ENCODE measurements at places on chromosomes 2 and 18.

- DNase-seq: no peak
Observed at GRCh38 chr2:168426861-168427260, 29.2 kb upstream of the CERS6 start.

GRCh38 chr18:12035481-12035880 lies 54.2 kb downstream of the IMPA2 start:
- no peak for DNase-seq

GRCh38 chr2:241908686-241909420 lies 39.3 kb downstream of the RTP5 start:
- no peak for DNase-seq

GRCh38 chr2:187686416-187687024 lies 132.3 kb upstream of the TFPI start:
- DNase-seq: no peak

DNA sequence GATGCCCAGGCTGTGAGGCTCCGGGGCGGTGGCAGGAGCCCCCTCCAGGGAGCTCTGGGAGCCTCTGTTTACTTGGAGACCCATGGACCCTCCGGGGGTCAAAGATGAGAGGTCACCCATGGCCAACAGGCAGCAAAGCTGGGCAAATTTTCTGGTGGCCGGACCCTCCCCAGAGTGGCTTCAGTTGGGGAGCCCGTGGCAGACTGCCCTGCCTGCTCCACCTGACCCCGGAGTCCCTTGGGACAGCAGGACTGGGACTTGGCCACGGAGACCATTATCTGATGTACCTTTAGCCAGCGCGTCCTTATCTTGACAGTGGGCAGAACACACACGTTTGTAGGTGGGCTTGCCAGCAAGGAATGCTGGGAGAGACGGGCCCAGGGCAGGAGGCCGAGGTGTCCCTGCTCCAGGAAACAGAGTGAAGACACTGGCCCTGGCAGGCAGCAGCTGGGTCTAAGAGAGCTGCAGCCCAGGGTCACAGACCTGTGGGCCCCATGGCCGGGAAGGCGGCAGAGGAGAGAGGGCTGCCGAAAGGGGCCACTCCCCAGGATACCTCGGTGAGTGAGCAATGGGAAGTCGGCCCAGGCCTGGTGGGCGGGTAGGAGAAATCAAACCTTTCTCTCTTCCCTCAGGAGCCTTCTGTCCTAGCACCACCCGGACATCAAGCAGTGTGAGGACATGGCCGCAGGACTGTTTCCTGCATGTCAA lies at the start of the genes ABCG5 and ABCG8:
Gene ABCG5, minus strand, starts transcription at position 280 of the 708 bp plus-strand sequence. Its CDS starts 160 bp downstream, at position 120.
Gene ABCG8, plus strand, starts transcription at position 412 of the 708 bp plus-strand sequence. Its CDS starts 83 bp downstream, at position 495.
- DNase-seq: no peak

DNA sequence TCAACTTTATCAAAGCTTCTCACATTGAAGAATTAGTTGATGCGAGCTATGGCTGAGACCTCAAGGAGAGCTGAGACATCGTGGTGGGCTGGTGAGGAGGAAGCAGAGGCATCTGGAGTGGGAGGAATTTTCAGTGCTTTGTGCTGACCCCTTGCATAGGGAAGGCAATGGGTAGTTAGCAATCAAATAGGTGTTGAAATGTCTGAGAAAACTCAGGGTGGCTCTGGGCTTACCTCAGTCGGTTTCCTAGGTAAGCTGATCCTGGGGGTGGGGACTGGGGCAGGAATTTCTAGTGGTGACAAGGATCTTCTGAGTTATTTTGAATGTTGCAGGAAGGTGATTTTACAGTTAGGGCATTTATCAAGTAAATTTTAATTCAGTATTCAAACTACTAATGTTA lies 20.7 kb upstream of the DPP10 start:
- DNase-seq: no peak

- DNase-seq: no peak
Observed at GRCh38 chr2:144448389-144449027, 71.4 kb downstream of the ZEB2 start.

DNA sequence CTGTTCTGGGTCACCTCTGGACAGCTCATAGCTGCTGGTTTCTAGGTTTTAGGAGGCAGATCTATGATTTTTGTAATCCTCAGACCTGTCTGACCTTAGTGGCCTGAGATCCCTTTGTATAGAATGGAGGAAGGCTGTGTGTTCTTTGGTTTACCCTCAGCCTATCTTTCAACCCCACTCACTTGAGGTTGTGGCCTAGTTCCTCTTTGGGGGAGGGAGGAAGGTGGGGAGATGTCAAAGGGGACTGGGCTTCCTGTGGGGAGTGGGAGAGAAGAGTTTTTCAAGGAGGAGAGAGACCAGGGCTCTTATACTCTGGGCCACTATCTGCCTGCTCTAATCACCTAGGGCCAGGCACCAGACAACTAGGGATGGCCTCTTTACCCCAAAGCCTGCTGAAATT lies 28.5 kb downstream of the SEMA4F start:
- DNase-seq: no peak

DNA sequence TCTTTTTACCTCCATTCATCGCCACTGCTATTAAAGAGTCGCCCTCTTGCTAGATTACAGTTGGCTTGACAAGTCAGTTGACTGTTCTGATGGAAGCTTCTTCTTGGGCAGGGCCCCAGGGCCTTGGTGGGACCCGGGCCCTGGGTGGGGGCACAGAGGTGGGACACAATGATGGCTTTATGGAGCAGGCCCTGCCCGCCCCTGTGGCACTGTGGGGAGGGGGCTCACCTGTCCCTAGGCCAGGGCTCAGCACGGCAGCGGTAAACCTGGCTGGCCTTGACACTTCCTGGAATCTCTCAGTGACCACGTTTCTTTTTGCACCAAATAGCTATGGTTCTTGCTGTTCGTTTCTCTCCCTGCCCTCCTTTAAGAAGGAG lies 4.9 kb upstream of the HS6ST1 start:
- DNase-seq: no peak

DNA sequence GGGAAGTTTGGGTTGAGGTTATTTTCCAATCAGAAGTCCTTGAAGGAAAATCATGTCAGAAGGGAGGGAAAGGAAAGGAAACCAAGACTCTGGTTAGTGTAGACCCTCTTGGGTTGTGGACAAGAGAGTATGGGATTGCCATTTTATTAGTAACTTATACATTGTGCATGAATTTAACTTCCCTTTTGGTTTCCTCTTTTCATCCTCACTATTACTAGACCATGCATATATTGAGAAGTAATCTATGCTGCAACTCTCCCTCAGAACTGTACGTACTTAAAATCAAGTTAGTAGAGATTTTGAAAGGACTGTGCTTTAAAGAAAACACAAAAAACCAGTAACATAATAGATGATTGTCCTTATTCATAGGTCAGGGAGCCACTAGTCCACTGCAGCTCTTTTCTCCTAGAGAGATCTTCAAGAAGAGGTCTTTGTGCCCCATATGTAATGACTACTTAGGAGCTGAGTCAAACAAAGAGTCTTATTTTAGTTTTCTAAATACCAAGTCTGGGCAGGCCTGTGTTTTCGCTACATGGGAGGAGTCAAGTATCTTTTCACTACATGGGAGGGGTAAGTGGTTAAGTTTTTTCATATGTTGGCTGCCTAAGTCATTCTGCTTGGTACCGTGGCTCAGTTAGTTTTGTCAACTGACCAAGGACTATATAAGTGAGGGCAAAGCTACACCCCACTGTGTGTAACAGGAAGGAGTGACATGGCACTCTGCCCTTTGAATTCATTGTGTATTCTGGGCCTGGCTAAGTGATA lies 25.2 kb upstream of the FAM117B start:
- DNase-seq: no peak

GRCh38 chr2:66824926-66825325 lies 390.0 kb downstream of the MEIS1 start:
- DNase-seq: no peak

GRCh38 chr2:183027443-183027842 lies 10.8 kb downstream of the NCKAP1 start:
- no peak for DNase-seq

DNA sequence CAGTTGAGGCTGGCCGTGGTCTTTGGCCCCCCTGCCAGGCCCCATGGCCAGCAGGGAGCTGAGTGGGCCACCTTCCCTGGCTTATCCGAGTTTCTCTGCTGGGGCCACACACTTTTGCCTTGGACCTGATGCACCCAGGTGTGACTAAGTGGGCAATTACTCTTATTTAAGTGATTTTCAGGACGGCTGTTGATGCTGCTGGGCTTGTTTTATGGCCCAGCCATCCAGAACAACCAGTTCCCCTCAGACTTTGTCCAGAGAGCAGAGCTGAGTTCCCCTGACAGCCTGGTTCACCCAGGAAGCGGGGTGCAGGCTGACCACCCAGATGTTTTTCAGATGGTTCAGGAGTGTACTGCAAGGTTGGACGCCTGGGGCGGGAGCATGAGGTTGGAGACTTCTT lies 68.8 kb downstream of the GLI2 start:
- DNase-seq: no peak

DNA sequence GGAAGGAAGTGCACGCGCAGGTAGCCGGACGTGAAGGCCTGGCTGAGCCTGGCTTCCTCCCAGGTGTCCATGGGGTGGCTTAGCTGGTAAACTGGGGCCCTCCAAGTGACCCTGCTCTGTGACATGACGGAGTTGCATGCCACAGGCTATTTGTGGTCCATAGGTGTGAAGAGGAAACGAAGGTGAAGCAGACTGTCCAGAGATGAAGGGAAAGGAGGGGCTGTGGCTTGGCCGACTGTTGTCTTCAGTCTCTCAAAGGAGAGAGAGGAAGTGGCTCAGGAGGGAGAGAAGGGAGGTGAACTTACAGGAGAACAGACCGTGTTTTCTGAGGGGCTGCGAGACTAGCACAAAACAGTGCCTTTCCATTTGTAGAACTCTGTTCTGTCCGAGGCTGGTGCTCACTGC lies 19.3 kb downstream of the INPP5D start:
- DNase-seq: no peak

DNA sequence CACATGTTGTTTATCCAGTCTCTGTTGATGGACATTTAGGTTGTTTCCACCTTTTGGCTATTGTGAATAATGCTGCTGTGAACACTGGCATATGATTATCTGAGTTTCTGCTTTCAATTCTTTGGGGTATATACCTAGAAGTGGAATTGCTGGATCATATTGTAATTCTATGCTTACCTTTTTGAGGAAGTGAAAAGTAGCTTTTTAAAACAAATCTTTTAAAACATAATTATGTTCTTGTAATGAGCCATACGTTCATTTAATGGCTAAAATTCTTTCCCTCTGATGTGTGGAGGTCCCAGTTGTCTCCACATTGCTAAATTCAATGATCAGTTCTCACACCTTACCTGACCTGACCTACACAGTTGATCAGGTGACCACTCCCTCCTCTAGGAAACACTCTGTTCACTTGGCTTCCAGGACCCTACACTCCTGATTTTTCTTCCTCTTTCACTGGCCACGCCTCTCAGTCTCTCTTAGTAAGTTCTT lies 27.8 kb upstream of the SERTAD2 start:
- no peak for DNase-seq
